ENCODE measurements at places on chromosomes 7 and 10. TPM values are rescaled to one million over a fixed set of nuclear protein-coding genes. Genes with fewer than 3 reads are reported as not detected.

DNA sequence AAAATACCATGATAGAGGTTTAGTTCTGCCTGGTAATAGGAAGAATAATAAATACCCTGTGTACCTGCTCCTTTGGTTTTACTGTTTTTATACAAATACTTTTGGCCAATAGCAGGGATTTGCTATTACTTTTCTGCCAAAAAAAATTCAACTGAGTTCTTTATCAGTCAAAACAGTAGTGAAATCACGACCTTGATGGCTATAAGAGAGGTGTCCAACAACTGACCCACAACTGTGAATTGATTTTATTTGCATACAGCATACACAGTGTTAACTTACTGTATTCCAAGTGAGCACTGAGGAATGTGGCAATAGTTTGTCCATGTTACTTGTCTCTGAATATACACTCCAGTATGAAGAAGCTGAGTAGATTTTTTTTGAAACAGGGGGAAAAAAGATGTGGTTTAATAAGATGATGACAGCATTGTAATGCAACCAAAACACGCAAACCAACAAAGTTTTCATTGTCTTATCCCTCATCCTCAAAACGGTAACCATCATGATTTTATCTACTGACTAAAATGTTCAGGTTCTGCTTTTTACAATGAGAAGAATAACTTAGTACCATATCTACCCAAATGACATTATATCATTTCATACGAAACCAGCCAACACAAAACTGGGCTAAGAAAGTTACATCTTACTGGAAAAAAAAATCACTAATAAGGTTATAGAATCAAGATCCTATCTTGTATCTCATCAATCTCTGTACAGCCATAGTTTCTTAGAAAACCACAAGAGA is 63.3 kb downstream of the GSAP start:
- DNase-seq: no peak

GRCh38 chr7:41098846-41099245 is 604.0 kb downstream of the INHBA start:
- no peak for DNase-seq

DNA sequence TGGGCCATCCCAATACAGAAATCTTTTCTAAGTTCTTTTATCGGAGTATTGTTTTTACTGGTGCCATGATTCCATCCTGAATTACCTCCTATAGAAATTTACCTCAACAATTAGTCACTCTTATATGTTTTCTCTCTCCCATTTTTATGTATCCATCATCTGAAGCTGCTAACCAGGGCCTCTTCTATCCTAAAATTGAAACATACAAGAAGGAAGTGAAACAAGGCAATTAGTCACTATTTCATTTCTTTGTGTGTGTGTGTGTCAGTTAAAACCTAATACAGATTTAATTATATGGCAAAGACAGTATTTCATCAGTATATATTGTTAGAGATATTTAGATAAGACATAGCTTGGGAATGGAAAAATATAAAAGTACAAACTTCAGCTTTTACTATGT is 148.4 kb upstream of the AHR start:
- no peak for DNase-seq

GRCh38 chr7:155224116-155224811 is 73.4 kb upstream of the INSIG1 start:
- DNase-seq: no peak

- DNase-seq: no peak
Measured at GRCh38 chr10:16989826-16990293, 139.8 kb downstream of the CUBN start.

DGKB gene
- 0.33 TPM for total RNA-seq

DENND2A gene
- total RNA-seq: 2.5 TPM

Measured in left lobe of liver (tissue), 2 donors.